ENCODE measurements at places on chromosomes 12 and 14.
A peak's percentile ranks its signal among the peaks of the same experiment; 100 is the strongest.

DNA sequence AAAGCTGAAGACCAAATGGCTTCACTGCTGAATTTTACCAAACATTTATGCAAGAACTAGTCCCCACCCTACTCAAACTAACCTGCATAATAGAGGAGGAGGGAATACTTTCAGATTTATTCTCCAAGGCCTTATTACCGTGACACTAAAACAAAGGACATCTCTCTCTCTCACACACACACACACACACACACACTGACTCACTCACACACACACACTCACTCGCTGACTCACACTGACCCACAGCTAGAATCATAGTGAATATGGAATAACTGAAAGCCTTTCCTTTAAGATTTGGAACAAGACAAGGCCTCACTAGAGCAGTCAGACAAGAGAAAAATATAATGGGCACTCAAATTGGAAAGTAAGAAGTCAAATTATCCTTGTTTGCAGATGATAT, 1014.1 kb downstream of the TMTC2 start:
- H3K36me3 ChIP-seq, result no peaks in the 10 kb centered on the region
- H3K4me1 ChIP-seq, result no peaks in the 10 kb centered on the region
- DNase-seq, result no peak

GRCh38 chr12:103102225-103102744, 144.8 kb downstream of the ASCL1 start:
- no peaks in the 10 kb centered on the region for H3K27me3 ChIP-seq
- no peak overlapping the region for H3K4me3 ChIP-seq

GRCh38 chr14:36301159-36301558, 19.3 kb downstream of the MBIP start:
- DNase-seq, result no peak
- no peaks in the 10 kb centered on the region for H3K27me3 ChIP-seq
- no peaks in the 10 kb centered on the region for H3K4me1 ChIP-seq
- no peaks in the 10 kb centered on the region for H3K36me3 ChIP-seq
- no peak overlapping the region for H3K27ac ChIP-seq

DNA sequence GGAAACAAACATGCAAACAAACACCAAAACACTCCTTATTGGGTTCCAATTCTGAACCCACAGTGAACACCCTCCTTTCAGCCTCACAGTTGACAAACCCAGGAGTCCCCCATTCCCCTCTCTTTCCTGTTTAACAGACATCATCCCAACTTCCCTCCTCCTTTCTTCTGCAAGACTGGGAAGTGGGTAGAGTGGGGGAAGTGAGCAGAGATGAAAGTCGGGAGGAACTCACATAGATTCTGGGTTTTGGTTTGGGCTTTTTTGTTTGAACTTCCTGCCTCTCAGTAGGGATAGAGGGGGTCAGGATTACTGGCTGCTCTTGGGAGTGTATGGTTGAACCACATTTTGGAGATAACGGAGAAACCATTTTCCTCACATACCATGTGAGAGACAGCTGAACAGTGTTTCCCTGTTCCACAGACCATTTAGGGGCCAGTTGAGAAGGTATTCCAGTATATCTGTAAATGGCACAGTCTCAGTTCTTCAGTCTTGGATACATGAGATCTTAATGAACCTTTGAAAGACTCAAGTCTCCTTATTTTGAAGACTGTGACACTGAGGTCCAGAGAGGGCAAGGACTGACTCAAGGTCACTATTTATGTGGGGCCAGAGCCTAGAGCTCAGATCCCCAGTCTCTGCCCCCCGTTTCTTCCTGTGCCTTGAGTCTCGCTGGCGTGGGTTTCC, 3.9 kb upstream of the GPR84 start:
- no peaks in the 10 kb centered on the region for H3K36me3 ChIP-seq
- DNase-seq, result no peak
- peak overlapping the region; percentile 21 for H3K4me3 ChIP-seq
- H3K4me1 ChIP-seq, result peaks cover 3% of the 10 kb centered on the region

GRCh38 chr12:98743362-98743953, 98.4 kb downstream of the APAF1 start:
- no peaks in the 10 kb centered on the region for H3K4me1 ChIP-seq
- no peaks in the 10 kb centered on the region for H3K36me3 ChIP-seq
- no peak overlapping the region for H3K4me3 ChIP-seq
- H3K27me3 ChIP-seq, result no peaks in the 10 kb centered on the region
- no peak overlapping the region for H3K27ac ChIP-seq

DNA sequence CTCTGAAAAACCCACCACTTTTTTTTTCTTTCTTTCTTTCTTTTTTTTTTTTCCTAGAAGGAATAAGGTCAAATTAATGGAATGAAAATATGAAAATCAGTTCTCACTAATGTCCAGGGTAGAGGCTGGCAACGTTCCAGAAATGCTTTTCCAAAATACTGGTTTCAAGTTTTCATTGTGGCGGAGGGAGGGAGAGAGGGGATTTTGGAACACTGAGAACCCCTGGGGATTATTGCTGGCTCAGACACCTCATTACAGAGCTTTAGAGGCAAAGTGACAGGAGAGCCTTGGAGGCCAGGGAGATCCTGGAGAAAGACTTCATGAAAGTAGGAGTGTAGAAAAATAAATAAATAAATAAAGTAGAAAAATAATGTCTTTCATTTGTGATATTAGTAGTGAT, 45.4 kb downstream of the ALX1 start:
- no peak overlapping the region for H3K27ac ChIP-seq
- H3K36me3 ChIP-seq, result no peaks in the 10 kb centered on the region
- no peaks in the 10 kb centered on the region for H3K27me3 ChIP-seq

DNA sequence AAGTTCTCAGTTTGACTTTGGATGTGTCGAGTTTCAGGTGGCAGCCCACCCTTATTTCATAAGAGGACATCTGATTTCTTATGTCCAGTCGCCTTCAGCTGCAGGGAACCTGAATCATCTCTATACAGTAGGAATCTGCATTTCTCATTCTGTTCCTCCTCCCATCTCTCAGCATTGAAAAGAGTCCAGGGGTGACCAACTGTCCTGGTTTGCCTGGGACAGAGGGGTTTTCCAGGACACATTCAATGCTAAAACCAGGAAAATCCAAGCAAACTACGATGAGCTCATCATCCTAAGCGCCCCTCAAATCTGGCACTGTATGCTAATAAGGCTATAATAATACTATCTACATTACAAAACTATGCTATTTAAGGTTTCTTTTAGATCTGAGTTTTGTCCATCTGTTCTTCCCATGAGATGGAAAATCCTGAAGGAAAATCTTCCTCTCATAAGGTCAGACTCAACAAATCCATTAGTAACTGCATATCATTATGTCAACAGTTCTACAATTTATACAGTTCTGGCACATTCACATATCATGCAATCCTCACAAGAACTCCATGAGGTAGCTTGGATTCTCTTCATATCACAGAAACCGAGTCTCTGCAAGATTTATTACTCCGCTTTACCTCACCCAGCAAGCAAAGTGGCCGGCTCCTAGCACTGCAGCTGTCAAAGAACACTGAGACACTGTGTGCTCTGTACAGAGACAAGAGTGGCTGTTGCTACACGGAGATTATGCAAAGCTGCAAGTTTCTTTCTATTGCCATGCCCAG, 15.6 kb upstream of the CALM1 start:
- H3K36me3 ChIP-seq, result no peaks in the 10 kb centered on the region
- no peak overlapping the region for H3K4me3 ChIP-seq
- DNase-seq, result peak; percentile 48
- H3K27me3 ChIP-seq, result no peaks in the 10 kb centered on the region
- peaks cover 13% of the 10 kb centered on the region for H3K4me1 ChIP-seq

GRCh38 chr14:102764220-102764671, 13.0 kb upstream of the TRAF3 start:
- H3K36me3 ChIP-seq, result no peaks in the 10 kb centered on the region
- DNase-seq, result no peak
- no peak overlapping the region for H3K4me3 ChIP-seq
- H3K27ac ChIP-seq, result no peak overlapping the region
- no peaks in the 10 kb centered on the region for H3K4me1 ChIP-seq

DNA sequence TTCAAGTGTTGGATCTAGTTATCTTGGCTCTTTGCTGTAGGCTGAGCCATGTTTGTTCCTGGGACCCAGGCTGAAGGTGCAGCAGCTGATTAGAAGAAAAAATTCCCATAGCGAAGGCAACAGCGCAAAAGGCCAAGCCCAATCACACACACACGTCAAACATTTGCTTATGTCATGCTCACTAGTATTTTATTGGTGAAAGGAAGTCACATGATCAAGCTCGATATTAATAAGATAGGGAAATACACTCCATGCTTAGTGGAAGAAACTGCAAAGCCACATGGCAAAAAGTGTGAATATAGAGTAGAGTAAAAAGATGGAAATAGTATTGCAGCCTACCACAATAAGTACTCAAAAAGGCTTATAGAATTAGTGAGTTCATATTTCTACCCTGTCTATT, 373.5 kb upstream of the FAR2 start:
- no peak for DNase-seq
- no peaks in the 10 kb centered on the region for H3K4me1 ChIP-seq
- no peaks in the 10 kb centered on the region for H3K27me3 ChIP-seq
- H3K4me3 ChIP-seq, result no peak overlapping the region
- no peak overlapping the region for H3K27ac ChIP-seq

DNA sequence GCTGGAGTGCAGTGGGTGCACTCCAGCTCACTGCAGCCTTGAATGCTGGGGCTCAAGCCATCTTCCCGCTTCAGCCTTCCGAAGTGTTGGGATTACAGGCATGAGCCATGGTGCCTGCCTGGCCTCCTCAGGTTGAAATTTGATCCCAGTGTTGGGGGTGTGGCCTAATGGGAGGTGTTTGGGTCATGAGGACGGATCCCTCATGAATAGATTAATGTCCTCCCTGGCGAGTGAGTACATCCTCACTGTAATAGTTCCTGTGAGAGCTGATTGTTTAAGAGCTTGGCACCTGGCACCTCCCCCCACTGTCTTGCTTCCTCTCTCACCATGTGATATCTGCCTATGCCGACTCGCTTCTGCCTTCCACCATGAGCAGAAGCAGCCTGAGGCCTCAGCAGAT, 84.7 kb downstream of the TSPAN9 start:
- H3K36me3 ChIP-seq, result no peaks in the 10 kb centered on the region
- no peak for DNase-seq
- no peak overlapping the region for H3K4me3 ChIP-seq
- no peak overlapping the region for H3K27ac ChIP-seq
- no peaks in the 10 kb centered on the region for H3K27me3 ChIP-seq

DNA sequence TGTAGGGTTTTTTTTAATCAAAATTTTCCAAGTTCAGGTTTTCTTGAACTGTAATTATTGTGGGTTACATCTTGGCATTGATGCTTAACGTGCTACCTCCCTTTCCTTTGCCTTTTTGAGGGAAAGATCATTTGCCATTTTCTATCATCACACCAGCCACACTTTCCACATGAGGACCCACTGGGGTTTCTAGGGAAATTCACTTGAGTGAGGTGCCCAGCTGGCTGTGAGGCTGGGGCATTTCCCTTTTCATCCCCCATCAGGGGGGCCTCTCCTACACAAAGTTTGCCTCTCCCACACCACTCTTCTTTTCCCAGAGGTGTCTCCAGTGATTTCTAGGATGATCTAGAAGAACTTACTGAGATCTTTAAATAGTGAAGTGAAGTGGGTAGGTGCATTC, 335.7 kb downstream of the BMP4 start:
- DNase-seq, result no peak
- H3K27me3 ChIP-seq, result no peaks in the 10 kb centered on the region
- H3K4me3 ChIP-seq, result no peak overlapping the region
- no peaks in the 10 kb centered on the region for H3K4me1 ChIP-seq
- H3K36me3 ChIP-seq, result no peaks in the 10 kb centered on the region
- H3K27ac ChIP-seq, result no peak overlapping the region

- no peaks in the 10 kb centered on the region for H3K36me3 ChIP-seq
- H3K4me3 ChIP-seq, result no peak overlapping the region
- no peak for DNase-seq
- no peak overlapping the region for H3K27ac ChIP-seq
- H3K4me1 ChIP-seq, result no peaks in the 10 kb centered on the region
These were observed 176.3 kb upstream of the PARP11 start for GRCh38 chr12:4049298-4050080.

DNA sequence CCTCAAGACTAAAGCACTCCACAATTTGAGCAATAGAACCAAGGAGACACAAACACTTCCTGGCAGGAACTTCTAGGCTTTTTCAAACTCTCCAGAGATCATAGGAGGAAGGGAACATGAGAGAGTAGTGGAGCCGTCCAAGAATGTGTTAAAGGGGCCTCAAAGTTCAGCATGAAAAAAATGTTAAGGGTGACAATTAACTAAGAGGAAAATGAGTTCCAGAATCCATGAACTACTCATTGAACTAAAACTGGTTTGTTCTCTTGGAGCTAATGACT, 122.0 kb downstream of the WIF1 start:
- H3K27me3 ChIP-seq, result no peaks in the 10 kb centered on the region
- peak overlapping the region; percentile 30 for H3K27ac ChIP-seq
- H3K4me3 ChIP-seq, result no peak overlapping the region
- no peaks in the 10 kb centered on the region for H3K36me3 ChIP-seq

DNA sequence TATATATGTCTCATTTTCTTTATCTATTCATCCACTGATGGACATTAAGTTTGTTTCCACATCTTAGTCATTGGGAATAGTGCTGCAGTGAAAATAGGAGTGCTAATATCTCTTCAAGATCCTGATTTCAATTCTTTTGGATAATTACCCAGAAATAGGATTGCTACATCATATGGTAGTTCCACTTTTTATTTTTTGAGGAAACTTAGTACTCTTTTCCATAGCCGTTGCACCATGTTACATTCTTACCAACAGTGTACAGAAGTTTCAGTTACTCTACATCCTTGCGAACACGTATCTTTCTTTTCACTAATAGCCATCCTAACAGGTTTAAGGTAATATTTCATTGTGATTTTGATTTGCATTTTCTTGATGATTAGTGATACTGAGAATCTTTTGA, 29.8 kb downstream of the TESPA1 start:
- peaks cover 5% of the 10 kb centered on the region for H3K27me3 ChIP-seq
- H3K4me1 ChIP-seq, result no peaks in the 10 kb centered on the region
- H3K36me3 ChIP-seq, result no peaks in the 10 kb centered on the region

DNA sequence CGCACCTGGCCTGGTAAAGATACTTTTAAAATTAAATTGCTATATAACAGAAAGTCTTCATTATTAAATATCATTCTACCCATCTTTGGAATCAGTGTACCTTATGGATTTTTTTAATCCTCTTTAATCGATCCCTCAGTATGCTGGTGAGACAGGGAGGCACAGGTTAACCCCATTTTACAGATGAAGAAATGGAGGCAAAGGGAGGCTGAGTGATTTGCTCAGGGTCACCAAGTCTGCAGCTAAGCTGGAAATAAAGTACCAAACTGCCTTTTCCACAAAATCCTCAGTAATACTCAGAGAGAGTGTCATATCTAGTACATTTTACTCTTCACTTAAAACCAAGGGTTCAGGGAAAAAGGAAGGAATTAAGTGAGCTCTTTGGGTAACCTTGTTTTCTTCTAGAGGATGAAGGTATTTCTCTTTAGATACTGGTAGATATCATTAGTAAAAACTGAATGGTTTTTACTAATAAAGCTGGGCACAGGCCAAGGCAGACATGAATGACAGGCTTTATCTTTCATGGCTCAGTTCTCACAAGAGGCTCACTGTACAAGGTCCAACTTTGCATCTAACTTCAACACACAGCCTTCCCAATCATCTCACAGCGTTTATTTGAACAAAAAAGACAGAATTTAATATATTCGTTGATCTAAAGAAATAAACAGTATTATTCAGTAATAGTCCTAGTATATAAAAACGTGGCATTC, 35.3 kb upstream of the TTC7B start:
- H3K27ac ChIP-seq, result no peak overlapping the region
- H3K4me1 ChIP-seq, result no peaks in the 10 kb centered on the region
- no peak for DNase-seq
- no peak overlapping the region for H3K4me3 ChIP-seq
- no peaks in the 10 kb centered on the region for H3K27me3 ChIP-seq
- H3K36me3 ChIP-seq, result no peaks in the 10 kb centered on the region

- H3K4me1 ChIP-seq, result peaks cover 46% of the 10 kb centered on the region
- peak within 1 kb of the TSS; percentile 17 for H3K4me3 ChIP-seq
- peak within 1 kb of the TSS; percentile 95 for H3K27ac ChIP-seq
- peak; percentile 90 for DNase-seq
- no peaks in the 10 kb centered on the region for H3K27me3 ChIP-seq
These were observed at the start of gene TNS2 for GRCh38 chr12:53049571-53050318. TNS2 (plus strand) TSS chr12:53050065; CDS start chr12:53050186, 121 bp downstream.
